T follicular helper cell (primary cell): ENCODE measurements at places on chromosomes 7 and 10.

DNA sequence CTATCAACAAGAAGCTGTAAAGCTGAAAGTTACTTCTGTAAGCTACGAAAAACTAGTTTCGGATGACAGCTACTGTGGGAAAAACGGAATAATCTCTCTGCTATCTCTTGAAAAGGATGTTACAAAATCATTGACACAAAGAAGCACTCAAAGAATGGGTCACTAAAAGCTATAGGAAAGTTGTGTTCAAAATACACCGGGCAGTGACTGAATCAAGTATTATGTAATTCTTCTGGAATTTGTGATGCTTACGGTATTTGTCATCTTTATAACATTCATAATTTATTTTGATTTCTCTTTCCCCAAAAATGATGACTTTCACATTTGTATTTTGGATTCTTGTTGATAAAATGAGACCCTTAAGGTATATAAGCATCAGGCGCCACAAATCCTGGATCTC is 112.1 kb upstream of the KLF6 start:
- no peak for DNase-seq

- DNase-seq = no peak
Measured at GRCh38 chr10:123502983-123503382, 163.2 kb upstream of the GPR26 start.

DNA sequence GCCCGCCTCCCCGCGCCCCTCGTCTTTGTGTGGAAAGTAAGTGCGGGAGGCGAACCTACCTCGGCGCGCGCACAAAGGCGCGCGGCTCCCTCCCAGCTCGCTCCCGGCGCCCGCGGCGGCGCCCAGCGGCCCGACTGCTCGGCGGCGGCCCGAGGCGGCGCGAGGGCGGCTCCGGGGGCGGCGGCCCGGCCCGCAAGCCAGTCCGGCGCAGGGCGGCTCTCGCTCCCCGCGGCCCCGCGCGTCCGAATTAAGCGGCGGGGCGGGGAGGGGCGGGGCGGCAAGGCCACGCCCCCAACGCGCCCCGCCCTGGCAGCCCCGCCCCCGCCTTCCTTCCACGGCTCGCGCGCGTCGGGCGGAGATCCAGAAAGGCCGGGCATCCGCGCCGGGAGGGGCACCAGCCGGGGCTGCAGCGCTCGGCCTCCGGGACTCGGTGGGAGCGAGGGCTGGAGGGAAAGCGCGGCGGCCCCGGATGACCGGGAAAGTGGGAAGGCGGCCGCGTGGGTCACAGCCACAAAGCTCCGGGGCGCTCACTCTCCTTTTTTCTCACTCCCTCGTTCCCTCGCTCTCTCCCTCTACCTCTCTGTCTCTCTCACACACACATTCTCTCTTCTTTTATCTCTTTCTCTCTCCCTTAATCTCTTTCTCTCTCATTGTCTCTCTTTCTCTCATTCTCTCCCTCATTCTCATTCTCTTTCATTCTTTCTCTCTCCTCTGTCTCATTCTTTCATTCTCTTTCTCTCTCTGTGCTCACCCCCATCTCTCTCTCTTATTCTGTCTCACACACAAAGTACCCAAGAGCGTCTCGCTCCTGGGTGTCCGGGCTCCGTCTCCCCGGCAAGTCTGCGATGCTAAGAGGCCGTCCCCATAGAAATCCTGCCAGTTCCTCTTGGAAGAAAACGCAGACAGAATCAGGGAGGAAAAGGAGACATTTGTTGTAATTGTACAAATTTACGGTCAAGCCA is 170.2 kb downstream of the FAM107B start:
- peak; percentile 65 for DNase-seq

GRCh38 chr7:155602156-155602555 is 42.3 kb upstream of the RBM33 start:
- no peak for DNase-seq

DNA sequence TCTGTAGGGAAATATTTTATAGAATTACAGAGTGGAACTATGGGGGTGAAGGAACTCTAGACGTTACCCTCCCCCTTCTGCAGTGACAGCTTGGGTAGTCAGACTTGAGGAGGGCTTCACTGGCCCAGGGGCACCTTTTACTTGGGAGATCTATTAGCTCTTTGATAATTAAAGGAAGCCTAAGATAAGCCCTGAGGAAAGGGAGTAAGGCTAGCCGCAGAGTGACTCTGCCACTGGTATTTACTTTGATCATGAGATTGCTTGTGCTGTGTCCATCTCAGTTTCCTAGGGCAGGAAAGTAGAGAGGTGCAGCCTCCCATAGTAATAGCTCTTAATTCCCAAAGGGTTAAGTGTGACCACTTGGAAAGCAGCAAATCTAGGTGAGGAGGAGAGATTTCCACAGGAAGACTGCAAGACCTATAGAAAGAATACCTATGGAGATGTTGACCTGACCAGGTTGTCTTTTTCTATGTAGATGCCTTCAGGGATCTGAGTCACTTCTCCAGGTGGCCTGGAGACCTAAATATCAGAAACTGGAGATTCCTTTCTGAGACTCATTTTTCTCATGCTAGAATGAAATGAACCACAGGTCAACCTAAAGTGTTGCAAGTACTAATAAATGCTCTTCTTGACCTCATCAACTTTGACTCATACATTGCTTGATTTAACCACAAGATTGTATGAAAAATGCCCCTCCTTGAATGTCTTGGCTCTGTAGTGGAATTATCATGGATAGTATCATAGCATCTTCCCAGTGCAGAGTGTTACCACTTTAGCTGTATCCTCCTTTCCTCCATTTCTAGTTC is 447.3 kb upstream of the GHITM start:
- no peak for DNase-seq

GRCh38 chr7:112360681-112361080 is 89.6 kb upstream of the IFRD1 start:
- no peak for DNase-seq

DNA sequence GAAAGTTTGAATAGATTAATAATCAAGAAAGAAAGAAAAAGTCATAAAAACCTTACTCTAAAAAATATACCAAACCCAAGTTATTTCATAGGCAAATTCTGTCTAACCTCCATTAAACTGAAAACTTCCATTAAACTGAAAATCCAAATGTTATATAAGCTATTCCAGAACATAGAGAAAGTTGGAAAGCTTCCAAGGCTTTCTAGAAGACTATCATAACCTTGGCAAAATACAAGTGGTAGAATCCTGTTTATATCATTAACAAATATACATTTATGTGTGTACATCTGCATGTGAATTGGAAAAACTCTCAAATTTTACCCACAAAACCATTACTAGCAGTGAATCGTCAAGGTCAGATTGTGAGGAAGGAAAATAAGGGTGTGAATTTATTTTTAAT is 23.9 kb downstream of the TEX36 start:
- DNase-seq = no peak

DNA sequence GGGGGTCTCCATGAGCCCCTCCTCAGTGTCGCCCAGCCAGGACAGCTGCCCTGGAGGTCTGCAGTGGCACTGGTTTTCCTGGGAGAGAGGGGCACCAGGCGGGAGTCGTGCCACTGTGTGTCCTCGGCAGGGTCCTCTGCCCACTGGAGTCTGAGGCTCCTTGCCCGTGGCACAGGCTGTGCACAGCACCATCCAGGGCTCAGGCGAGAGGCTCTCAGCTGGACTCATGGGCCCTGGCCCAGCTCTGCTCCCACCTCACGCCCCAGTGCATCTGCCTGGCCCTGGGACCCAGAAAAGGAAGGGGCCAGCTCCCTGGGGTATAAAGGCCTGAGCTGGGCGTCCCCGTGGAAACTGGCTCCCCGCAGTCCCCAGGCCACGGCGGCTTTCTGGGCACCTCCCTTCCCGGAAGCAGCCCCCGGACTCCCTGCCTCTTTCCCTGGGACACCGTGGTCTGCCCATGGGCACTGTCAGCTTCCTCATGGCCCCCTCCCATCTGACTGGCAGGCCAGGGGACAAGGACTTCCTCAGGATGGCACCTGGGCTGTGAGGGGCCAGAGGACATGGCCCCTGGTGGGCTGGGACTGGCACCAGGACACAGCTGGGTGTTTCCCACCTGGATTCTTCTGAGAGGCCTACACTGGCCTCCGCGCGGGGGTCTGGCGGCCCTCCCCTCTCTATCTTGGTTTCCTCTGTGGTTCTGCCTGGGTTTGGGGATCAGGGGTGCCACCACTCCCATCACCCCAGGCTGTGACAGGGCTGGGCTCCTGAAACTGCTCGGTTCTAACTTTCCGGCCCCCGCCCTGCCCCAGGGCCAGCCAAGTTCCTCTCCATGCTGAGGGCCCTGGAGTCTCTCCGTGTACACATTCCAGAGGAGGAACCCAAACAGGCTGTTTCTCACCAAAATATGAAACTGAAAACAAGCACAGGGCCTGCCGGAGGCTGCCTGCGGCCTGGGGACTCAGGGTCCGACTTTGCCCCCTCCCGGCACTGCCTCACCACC is 5.5 kb downstream of the FOXL3 start:
- DNase-seq = no peak

DNA sequence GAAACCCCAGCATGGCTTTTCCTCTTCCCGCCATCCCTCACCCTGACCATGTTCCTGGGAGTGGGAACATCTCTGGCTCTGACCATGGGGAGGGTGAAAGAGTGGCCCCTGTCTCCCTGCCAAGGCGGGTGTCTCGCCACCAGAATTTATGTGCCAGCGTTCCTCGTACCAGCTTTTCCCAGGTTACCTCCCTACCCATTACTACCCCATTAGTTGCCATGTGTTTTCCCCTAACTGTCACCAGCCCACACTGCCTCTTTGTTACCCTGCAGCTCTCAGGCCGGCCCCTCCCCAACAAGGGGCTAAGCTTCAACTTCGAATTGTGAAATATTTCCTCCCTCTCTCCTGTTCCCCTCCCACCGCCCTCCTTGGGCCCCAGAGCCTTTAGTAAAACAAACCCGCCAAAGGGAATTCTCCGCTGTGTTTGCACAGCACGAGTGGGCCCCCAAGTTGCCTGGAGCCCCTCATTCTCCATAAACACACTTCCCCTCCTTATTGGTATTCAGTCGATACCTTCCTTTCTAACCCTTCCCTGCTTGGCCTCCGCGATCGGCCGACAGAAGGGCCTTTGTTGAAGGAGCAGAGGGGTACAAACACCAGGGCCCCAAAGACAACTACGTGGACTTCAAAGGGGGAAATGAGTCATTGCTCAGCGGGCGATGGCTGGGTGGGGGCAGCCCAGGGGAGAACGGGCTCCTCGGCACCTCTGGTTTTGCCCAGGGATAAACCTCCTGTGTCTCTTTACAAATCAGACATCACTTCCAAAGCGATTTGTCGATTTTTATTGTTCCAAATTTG is 45.5 kb downstream of the SLIT1 start:
- DNase-seq = no peak

DNA sequence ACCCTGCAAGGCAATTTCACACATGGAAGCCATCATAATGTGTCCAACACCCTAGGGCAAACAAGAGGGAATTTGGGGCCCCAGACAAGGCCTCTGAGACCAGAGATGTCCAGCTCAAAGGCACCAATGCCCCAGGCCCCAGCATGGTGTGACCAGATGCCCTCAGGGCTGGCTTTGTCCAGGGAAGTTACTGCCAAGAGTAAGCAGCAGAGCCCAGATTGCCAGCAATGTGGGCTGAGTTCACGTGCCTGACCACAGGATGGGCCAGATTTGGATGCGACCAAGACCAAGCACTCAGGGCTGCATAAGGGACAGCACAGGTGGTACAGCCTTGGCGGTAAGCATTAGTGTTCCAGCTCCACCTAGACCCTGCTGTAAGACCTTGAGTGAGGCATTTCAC is 12.7 kb downstream of the MYOF start:
- no peak for DNase-seq

DNA sequence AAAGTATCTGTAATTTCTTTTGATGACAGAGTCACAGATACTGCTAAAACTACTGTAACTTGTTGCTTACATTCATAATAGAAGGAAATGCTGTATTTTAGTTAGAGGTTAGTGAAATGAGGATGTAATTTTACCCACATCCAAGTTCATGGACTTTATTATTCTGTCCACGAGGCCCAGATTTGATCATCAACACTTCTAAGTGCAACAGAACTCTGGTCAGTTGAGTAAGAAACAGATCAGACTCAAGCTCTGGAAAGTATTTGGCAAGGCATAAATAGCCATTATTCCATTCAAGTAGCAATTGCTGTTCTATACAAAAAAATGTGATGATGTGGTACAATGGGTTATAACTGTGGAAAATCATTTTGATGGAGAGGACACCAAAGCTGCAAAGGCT is 22.3 kb downstream of the ACADSB start:
- DNase-seq = no peak

DNA sequence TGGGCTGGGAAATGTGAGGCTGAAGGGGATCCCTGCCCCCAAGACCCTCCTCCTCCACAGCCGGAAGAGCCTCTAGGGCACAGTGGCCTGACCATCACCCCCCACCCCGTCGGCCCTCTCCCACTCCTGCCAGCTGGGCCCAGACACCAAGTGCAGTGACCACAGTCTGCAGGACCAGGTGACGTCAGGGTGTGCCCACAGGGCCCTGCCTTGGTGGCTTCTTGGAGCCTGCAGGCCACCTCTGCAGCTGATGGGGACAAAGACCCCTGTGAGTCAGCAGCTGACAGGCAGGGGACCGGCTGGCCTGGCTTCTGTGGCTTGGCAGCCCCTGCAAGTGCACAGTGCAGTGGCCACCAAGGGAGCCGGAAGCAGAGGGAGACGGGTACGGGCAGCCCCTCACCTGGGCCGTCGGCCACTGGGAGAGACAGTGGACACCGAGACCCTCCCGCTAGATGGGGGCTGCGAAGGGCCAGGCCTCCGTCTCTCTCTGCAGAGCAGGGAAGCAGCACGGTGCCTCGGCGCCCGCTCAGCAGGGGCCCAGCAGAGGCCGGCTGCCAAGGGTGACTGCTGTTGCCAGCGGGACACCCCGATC is 274.6 kb downstream of the ELFN1 start:
- DNase-seq = no peak

DNA sequence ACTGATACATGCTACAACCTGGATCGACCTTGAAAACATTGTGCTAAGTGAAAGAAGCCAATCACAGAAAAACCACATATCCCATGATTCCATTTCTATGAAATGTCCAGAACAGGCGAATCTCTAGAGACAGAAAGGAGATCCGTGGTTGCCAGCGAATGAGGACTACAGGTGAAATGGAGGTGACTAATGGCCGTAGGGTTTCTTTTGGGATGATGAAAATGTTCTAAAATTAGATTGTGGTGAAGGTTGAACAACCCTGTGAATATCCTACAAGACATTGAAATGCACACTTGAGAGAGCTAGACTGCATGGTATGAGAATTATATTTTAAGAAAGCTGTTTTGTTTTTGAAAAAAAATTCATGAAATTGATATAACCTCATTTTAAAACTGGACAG is 188.5 kb upstream of the PLXNA4 start:
- no peak for DNase-seq

- no peak for DNase-seq
Measured at GRCh38 chr7:128835790-128836641, 5.8 kb downstream of the FLNC start.

DNA sequence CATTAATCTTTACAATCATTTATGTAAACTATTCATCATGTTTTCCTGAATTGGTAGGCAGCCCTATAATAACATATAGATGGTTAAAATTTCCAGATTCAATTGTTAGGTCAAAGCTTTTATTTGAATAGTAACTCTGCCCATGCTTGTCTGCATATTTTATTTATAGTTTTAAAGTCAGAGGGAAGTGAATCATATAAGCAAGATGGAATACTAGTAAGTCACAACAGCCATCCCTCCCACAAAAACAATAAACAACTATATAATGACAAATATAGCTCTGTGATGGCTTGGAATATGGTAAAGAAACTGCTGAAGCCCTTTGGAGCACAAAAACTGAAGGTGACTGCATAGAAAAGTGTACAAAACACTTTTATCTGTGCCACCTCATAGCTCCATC is 156.3 kb upstream of the TMEM106B start:
- no peak for DNase-seq

- no peak for DNase-seq
Measured at GRCh38 chr7:129315960-129316359, 91.1 kb downstream of the AHCYL2 start.

GRCh38 chr7:142535123-142535779 is 214.0 kb upstream of the PRSS1 start:
- DNase-seq = peak; percentile 58
